Epithelial cell of proximal tubule (primary cell): ENCODE measurements at places on chromosomes 3 and 15.

GRCh38 chr15:81955382-81956062, 90.3 kb downstream of the MEX3B start:
- no peak for DNase-seq

DNA sequence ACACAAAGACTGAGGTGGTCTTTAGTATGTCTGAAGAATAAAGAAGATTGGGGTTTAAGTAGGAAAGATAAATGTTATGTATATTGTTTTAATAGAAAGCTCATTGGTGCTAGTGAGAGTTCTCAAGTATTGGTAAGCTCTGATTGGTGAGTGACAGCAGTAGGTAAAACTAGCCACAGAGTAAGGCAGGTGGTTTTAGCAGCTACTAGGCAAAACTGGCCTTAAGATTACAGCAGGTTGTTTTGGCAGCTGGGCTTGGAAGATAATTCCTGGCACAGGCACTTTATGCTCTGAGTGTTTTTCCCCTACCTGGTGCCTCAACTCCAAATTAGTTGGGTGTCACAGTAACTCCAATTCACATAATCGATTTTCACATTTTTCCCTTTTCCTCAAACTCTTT, 66.3 kb downstream of the STAG1 start:
- DNase-seq: no peak

DNA sequence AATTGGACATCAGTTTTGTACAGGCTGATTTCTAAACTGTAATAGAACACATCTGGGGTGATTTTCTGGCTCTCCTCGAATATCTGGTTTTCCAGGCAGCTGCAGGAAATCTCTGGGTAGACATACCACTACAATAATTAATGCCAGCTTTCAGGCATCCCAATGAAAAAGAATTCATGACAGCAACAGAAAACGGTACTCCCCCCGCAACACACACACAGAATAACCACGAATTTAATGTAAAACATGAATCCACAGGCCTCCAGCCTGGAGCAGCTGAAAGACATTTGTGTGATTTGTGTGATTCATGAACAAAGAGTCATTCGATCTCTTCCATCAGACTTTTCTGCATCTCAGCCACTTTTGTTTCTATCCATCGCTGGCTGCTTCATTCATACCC, 262.2 kb downstream of the MAGI1 start:
- no peak for DNase-seq

DNA sequence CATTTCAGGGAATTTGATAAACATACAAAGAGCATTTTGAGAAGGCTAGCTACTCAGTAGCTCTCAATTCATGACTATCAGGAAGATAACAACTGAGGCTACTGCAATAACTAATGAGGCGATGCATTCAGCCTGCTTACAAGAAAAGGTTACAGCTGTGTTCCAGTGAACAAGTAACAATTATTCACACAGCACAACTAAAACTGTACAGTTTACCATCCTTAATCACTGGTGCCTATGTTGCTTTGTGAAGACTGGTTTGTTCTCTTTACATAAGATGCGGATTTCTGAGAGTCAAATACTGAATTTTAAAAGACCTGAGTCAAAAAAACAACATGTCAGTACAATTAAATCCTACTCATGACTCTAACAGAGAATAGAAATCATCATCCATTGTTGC, 526.3 kb downstream of the OTOL1 start:
- no peak for DNase-seq
